ENCODE measurements at places on chromosomes 16 and 17.
A peak's percentile ranks its signal among the peaks of the same experiment; 100 is the strongest.

- DNase-seq, result peak; percentile 23
Observed at GRCh38 chr17:15498107-15498506, 30.7 kb upstream of the CDRT4 start.

DNA sequence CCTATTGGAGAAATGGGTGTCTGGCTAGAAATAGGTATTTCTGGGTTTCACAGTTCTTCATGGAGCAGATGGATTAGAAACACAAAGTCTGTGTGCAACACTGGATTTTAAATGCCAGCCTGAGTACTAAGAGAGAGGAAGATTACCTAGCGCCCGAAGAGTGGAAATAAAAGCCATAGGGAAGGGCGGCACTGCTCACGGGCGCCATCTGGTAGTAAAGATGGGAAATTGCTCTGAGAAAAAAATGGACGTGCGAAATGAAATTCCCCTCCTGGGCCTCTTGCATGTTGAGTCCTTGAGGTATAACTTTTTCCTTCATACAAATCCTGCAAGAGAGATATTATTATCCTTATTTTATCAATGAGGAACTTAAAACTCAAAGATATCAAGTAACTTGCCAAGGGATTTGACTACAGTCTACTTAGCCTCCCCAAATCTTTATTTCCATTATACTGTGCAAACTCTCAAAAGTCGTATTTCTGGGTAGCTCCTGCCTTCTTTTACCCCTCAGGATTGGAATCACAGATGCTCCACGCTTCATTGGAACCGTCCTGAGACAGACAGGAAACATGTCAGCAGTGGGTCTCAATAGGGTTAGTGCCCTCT is 72.8 kb downstream of the MMD start:
- DNase-seq, result peak; percentile 52

- no peak for DNase-seq
Observed at GRCh38 chr17:40094874-40095273, 5.5 kb downstream of the NR1D1 start.

DNA sequence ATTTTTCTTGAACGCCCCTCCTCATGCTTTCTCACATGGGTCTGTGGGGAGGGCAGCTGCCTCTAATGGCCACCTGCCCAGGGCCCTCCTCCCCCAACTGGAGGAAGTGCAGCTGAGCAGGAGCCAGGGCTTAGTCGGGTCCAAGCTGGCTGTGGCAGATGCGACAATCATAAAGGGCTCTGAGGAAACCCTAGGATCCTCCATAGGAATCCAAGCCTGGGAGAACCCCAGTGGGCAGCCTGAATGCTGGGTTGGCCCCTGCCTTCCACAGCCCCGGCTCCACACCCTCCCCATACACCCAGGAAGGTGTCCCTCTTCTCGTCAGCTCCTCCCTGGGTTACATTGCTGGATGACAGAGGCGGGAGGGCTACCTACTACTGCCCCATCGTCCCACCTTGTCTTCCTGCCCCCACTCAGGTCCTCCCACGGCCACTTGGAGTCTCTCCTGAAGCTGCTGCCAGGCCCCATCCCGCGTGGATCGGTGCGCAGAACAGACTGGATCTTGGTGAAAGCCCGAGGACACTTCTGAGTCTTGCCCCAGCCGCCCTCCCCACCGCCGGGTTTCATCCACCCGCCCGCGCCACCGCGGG is 15.6 kb upstream of the CBFB start:
- no peak for DNase-seq

DNA sequence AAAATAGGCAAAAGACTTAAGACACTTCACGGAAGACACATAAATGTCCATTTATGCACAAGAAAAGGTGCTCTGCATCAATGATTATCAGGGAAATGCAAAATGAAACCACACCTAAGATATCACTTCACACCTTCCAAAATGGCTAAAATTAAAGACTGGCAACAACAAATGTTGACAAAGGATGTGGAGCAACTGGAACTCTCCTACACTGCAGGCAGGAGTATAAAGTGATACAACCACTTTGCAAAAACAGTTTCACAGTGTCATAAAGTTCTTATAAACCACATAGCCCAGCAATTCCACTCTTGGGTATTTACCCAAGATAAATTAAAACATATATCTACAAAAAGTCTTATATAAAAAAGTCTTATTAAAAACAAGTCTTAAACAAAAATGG is 7.8 kb downstream of the BBS2 start:
- DNase-seq, result no peak

GRCh38 chr17:37830151-37830993 is 85.5 kb upstream of the HNF1B start:
- DNase-seq, result no peak

- DNase-seq, result peak; percentile 79
Observed at GRCh38 chr16:85612191-85612800, 826 bp upstream of the GSE1 start.

DNA sequence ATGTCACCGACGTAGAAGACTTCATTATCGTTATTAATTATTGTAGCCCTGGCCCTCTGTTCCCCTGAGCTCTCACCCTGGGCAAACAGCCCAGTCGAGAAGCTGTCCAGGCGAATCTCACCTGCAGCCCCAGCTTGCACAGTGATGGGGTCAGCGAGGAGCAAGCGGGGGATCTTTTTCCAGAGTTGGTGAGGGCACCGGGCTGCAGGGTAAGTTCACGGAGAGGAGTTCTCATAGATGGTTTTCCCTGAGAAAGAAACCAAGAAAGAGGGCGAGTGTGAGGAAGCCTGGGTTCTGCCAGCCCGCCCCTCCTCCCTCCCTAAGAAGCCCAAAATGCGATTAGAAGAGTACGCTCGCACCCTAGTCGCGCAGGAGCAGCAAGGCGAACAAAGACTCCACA is 436 bp downstream of the SPAG5 start:
- no peak for DNase-seq

DNA sequence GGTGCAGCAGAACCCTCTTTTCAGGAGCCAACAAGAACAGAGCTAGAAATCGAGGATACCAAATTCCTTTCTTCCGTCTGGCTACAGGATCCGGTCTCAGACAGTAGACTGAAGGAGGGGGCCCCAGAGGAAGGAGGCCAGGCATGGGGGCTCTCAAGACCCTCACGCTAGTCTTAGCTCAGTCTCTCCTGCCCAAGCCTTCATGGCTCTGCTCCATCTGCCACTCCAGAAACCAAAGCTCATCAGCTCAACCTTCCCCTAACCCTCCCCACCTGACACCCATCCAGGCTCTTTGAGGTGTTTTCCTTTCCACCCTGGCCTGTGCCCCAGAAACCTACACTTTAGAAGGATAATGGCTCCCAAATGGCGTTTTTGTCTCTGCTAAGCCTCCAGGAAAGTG is 6.2 kb upstream of the TMEM92 start:
- no peak for DNase-seq

DNA sequence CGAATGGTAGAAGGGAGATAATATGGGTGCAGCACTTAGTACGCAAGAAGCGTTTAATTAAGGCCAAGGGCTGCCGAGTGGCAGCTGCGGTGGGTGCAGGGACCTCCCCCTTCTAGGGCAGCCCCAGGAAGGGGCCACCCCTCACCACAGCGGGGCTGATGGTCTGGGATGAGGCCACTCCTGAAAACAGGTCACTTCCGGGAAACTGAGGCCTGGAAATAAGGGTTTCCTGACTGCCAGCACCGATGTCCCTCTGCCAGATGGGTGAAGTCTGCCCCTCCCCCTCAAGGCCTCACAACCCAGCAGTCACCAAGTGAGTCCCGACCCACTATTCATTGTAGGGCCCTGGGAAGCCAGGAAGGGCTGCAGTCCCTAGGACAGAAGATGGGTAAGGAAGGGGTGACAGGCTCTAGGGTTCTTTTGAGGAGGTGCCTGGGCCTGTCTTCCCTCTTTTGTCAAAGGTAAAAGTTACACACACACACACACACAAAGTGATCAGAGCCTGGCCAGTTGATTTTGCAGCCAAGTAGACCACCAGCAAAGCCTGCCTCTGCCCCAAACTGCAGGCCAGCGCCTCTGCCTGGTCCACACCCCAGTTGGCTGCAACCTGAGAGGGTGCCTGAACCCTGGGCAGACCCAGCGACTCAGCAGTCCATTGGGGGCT is 12.5 kb downstream of the SREBF1 start:
- no peak for DNase-seq

GRCh38 chr17:14198575-14198974 is 38.1 kb downstream of the CDRT15 start:
- no peak for DNase-seq

DNA sequence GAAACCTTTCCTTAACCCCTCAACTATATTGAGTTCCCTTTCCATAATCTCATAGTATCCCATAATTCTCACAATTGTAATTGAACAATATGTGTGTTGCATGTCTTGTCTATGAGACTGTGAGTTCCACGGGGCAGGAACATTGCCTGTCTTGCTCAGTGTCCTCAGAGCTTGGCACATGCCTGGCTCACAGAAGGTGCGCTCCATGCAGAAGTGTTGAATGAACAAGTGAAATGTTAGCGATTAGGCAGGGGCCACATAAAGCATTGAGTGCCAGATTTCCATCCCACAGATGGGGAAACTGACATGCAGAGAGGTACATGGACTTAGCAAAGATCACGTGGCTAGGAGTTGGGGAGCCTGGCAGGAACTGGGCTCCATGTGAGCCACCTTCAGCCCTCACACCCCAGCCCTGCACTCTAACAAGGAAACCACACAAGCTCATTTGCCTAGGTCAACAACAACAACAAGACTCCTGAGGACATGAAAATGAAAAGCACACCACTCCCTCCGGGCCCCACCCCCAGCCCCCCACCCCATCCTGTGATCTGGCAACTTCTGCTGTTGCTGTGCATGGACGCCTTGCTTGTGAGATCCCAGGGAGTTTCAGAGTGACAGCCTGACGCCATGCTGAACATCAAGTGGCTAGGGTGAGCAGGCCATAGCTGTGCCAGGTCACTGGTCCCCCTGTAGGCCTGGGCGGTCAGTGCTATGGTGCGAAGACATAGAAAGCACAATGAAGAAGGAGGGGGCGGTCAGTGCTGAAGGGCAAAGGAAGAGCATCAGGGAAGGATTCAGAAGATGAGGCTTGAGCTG is 5.0 kb downstream of the PIK3R5 start:
- DNase-seq, result no peak

DNA sequence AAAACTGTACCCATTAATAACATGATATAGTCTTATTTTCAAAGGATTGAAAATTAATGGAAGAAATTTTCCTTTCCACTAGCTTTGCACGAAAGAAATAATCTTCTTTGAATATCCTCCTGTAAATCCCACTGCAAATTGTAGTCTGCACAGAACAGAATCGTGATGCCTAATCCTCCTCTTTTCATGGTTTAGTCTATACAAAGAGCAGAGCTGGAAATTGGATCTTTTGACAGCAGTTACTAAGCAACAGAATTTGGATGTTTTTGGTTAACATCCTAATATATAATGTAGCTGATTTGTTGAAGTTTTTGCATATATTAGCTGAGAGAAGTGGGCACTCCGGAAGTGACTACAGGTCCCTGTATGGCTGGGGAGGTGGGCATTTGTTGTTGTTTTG is 98.6 kb downstream of the WNT3 start:
- no peak for DNase-seq

DNA sequence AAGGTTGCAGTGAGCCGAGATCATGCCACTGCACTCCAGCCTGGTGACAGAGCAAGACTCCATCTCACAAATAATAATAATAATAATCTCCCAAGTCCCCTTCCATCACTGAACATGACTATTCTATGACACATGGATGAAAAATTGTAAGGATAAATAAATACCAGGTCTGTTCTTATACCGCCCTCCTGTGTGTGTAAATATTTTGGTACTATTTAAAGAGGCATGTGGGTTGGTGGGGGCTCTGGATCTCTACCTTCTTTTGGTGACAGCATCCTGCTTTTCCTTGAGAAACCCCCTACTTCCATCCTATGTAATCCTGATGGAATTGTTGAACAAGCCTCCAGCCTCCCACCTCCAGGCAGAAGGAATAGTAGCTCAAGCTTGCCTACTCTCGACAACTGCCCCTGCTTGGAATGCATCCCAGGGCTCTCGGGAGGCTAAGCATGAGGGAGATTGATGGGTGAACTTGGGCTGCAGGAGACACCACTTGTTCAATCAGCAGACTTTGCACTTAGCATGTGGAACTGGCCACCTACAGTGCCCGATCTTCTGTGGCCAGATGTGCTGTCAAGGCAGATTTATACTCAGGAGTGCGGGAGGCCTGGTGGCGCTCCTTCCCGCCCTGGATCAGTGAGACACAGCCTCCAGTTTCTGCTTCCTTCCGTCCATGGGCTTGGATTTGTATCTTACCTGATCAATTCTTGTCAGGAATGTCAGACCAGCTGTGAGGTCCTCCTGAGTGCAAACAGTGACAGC is 287.4 kb downstream of the SLC39A11 start:
- no peak for DNase-seq

- DNase-seq, result no peak
Observed at GRCh38 chr17:12996941-12997340, 20.9 kb downstream of the ELAC2 start.

- DNase-seq, result no peak
Observed at GRCh38 chr16:29804455-29805231, 1.7 kb upstream of the MAZ start.

DNA sequence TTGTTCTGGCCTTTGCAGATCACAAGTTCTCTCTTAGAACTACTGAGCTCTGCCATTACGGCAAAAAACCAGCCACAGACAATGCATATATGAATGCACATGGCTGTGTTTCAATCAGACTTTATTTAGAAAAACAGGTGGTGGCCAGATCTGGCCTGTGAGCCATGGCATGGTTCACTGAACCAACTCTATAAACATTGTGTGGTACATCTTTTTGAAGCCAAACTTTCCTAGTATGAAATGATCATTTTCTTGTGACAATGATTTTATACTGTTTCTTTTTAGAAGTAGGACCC is 65.9 kb upstream of the AMZ2 start:
- DNase-seq, result no peak

GRCh38 chr16:60166111-60166510 is 1432.0 kb upstream of the GOT2 start:
- DNase-seq, result no peak

GRCh38 chr17:77948690-77949114 is 9.8 kb upstream of the TNRC6C start:
- DNase-seq, result peak; percentile 66

GRCh38 chr17:13253733-13254410 is 236.0 kb upstream of the ELAC2 start:
- DNase-seq, result no peak

- no peak for DNase-seq
Observed at GRCh38 chr17:57143361-57143760, 58.3 kb downstream of the AKAP1 start.

- DNase-seq, result peak; percentile 28
Observed at GRCh38 chr16:67926181-67926750, 5.4 kb downstream of the CTRL start.

DNA sequence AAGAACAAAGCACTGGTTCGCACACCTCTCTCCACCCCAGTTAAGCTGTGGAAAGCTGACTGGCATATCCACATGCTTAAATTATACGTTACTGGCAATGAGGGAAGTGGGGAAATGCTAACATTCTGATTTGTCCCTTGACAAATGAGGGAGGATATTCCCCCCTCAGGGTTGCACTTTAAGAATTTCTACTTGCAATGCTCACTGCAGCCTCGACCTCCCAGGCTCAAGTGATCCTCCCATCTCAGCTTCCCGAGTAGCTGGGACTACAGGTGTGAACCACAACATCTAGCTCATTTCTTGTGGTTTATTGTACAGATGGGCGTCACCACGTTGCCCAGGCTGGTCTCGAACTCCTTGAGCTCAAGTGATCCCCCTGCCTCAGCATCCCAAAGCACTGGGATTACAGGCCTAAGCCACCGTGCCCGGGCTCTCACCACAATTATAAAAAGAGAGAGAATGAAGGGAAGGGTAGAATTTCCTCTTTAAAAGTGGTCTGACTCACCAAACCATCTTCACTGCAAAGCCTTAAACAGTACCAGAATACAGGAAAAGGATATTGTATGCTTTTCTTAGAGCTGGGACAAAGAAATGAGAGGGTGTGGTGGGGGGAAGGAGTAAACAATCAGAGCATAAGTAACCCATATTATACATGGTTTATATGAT is 38.9 kb downstream of the KANSL1 start:
- DNase-seq, result peak; percentile 49

- no peak for DNase-seq
Observed at GRCh38 chr16:66926171-66926947, 1.0 kb upstream of the RRAD start.
